Myocyte (in vitro differentiated cells): ENCODE measurements at places on chromosomes 5 and 9. TPM values are rescaled to one million over a fixed set of nuclear protein-coding genes. Genes with fewer than 3 reads are reported as not detected.

Gene SYK
- not detected in 2 replicates for total RNA-seq

DNA sequence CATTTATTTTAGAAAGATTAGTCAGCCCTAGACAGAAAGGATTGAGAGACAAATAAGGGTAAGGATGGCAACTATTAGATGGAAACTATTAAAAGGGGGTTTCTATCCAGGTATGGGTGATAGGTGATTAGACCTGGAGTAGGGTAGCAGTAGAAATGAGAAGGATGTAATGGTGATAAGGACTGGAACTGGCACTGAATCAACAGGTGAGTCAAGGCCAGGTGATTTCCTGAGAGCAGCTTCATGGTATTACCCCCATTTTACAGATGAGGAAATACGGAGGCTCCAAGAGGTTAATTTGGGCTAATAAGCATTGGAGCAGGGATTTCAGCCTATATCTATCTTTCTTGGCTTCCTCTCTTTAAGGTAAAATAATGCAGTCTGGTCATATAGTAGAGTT is 55.7 kb downstream of the CAST start:
- DNase-seq = no peak

GRCh38 chr5:79697222-79698170 is 7.9 kb downstream of the CMYA5 start:
- peak; percentile 55 for DNase-seq

DNA sequence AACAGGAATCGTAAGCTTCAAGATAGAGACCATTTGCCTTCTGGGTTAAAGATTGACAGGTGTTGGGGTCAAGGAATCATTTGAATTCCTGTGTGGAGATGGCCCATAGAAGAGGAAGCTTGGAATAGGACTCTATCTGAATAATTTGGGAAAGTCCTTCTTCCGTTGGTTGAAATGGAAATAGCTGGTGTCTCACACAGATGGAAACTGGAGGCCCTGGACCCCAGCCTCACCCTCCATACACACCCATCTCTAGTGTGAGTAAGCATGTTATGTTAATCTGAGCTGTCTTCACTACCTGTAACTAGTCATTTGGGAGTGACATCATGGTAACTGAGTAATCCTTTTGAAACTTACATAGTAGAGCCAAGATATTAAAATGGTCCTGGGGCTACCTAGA is 184.4 kb downstream of the CD180 start:
- peak; percentile 24 for DNase-seq

DNA sequence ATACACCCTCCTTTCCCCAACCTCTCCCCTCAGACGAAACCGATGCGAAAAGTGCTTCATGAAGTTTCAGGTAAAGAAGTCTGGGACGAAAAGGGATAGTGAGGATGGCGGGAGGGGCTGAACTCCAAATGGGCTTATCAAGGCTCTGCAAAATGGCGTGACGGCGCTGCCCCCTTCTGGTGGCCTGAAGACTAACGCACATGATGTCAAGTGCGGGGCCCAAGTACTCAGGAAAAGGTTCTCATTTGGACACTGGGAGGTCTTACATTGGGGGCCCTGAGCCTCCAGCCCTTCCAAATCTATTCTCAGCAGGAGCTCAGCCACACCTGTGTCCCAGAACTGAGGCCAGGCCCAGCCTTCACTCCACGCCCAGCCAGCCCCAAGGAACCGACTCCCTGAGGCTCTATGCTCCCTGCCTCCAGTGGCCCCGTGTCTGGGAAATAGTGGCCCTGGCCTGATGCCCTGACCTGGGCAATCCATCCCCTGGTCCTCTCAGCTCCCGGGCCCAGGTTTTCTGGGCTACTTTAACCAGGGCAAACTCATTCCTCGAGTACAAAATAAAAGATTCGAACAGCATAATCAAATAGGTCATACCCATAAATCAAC is 119.9 kb downstream of the KCNIP1 start:
- DNase-seq = no peak

DNA sequence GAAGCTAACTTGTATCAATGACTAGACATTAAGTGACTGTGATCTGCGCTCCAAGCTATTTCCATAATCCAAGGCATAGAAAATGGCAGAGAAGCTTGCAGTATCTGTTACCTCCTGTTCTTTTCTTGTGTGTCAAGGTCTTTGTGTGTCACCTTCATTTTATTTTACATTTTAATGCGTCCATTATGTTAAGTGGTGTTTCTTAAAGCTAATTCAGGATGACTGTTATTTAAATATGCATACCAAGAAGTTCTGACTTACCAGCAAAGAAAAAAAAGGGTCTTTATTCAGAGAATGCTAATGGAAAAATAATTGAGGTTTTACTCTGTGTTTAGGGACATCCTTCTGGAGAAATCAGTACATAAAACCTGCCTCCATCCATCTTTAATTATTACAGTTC is 52.3 kb downstream of the STK32A start:
- DNase-seq = no peak

Gene GM2A
- 17.0 and 17.5 TPM in 2 replicates for total RNA-seq

GRCh38 chr9:86042199-86042978 is 57.0 kb downstream of the GOLM1 start:
- no peak for DNase-seq

DNA sequence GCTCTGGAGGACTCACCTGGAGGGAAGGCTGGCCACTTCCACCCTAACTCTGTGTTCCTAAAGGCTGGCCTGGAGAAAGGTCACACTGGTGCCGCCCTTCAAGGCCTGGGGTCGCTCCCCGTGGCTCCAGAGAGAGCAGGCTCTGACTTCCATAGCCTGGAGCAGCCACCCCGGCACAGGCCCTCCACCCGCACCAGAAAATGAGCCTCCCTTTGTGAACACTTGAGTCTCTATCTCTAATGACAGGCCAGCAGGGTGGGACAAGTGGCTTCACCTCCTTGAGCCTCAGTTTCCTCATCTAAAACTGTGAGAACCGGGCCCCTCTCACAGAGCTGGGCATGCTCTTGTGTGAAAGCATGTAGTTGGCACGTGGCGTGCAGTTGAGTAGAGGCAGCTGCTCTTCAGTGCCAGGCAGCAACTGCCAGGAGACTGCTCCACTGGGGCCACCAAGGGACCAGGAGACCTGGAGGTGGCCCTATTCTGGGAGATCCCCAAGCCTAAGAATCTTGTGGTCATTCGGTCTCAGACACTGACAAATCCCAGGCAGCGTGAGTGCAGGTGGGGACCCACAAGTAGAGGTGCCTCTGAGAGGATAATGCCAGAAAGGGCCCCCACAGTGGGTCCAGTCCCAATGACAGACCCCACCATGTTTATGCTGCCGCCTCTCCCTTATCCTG is 56.7 kb upstream of the GARNL3 start:
- DNase-seq = no peak

Gene CYLC2
- total RNA-seq = not detected in 2 replicates

Gene PCDHGA10
- 32.1 and 35.7 TPM in 2 replicates for total RNA-seq
